ENCODE measurements at places on chromosomes 5 and 9.
A peak's percentile ranks its signal among the peaks of the same experiment; 100 is the strongest.

GRCh38 chr9:131398204-131398603, 4.3 kb downstream of the PRRC2B start:
- no peak for DNase-seq

GRCh38 chr5:76831110-76831452, 12.3 kb downstream of the F2RL1 start:
- no peak for DNase-seq

GRCh38 chr9:79362100-79363081, 209.4 kb upstream of the TLE4 start:
- DNase-seq: no peak

GRCh38 chr5:13580058-13580457, 364.4 kb downstream of the DNAH5 start:
- no peak for DNase-seq

DNA sequence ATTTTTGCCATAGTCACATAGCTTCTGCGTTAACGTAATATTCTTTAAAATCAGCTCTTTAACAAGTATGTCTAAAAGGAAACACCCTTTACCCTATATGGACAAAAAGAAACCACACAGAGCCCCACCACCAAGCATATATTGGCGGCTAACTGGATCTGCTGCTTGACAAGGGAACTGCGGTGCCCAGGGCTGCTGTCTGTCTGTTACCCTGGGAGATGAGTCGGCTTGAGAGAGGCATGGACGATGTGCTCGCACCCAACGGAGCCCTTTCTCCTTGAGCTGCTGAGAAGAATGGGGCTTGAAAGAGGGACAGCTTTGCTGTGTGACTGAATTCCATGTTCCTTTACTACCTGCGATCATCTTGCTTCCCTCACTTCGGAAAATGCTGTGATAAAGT, 158.6 kb upstream of the SHB start:
- peak; percentile 49 for DNase-seq

- no peak for DNase-seq
Measured at GRCh38 chr9:71719562-71719961, 48.8 kb downstream of the CEMIP2 start.

- no peak for DNase-seq
Measured at GRCh38 chr5:31563216-31563615, 31.1 kb downstream of the C5orf22 start.

- DNase-seq: no peak
Measured at GRCh38 chr9:83978992-83979811, 813 bp downstream of the HNRNPK start.

DNA sequence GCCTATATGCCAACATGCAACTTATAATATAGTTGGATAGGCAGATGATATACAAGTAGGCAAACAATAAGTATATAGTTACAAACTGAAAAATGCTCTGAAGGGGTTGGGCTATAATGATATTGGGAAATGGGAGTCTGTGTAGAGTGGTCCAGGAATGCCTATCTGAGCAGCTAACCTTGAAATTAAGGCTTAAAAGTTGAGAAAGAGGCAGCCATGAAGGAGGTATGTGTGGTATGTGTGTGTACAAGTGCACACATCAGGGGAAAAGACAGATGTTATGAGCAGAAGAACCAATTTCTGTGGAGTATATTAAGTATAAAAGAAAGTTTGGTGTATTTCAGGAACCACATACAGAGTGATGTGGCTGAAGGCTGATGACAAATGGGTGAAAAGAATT, 154.9 kb upstream of the PAPPA start:
- DNase-seq: no peak

GRCh38 chr9:35537913-35538312, 48.0 kb downstream of the RUSC2 start:
- DNase-seq: no peak

DNA sequence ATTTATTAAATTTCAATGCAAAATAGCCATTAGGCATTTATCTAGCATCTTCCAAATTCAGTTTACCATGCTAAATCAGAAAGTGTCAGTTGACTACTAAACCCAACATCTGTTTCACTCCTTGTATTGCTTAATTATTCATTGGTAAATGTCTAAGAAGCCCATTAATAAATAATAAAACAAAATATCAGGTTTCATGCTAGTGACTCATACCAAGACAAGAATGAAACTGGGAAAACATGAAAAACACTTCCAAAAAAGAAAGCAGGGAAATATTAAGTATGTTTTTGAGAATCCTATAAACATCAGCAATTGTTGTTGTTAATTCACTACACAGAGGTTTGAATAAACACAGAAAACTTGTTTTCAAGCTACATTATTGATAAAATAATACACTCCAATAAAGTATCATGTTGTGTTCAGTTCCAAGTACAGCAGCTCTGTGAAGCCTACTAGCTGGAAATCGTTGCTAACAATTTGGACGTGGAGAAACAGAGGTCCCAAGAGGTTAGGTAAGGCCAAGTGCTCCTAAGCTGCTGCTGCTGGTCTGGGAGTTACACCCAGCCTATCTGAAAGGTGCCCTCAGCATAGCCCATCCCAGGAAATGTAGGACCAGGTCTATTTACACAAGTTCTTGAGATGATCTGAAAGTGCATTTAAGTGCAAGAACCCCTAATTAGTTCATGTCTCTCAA, 78.8 kb downstream of the GNAQ start:
- no peak for DNase-seq

- DNase-seq: no peak
Measured at GRCh38 chr9:3962971-3963642, 336.8 kb downstream of the GLIS3 start.

Data from NCI-H524 (cell line).